ENCODE measurements at places on chromosomes 7 and 10.

- no peak for DNase-seq
Observed at GRCh38 chr7:18064242-18064838, 36.7 kb upstream of the PRPS1L1 start.

- peak; percentile 70 for DNase-seq
Observed at GRCh38 chr7:101169838-101170551, 4.6 kb upstream of the VGF start.

- DNase-seq: no peak
Observed at GRCh38 chr7:68748934-68749900, 849.1 kb upstream of the AUTS2 start.

GRCh38 chr10:92697663-92698511 lies 8.1 kb downstream of the HHEX start:
- no peak for DNase-seq

DNA sequence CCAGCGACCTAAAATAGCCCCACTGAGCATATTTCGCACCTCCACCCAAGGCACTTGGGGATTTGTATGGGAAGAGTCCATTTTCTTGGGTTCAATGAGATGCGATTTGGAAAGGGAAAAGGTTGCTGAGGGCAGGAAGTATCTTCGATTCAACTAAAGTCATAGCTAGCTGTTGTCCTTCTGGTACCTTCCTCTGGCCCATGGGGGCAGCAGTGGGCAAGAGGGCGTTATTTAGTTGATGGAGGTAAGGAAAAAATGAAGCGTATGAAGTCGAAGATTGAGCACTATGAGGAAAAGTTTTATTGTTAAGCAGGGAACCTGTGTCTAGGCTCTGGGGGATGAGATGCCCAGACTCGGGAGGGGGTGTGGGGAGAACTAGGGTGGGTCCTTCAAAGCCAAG lies 135.4 kb downstream of the EVX1 start:
- DNase-seq: no peak

DNA sequence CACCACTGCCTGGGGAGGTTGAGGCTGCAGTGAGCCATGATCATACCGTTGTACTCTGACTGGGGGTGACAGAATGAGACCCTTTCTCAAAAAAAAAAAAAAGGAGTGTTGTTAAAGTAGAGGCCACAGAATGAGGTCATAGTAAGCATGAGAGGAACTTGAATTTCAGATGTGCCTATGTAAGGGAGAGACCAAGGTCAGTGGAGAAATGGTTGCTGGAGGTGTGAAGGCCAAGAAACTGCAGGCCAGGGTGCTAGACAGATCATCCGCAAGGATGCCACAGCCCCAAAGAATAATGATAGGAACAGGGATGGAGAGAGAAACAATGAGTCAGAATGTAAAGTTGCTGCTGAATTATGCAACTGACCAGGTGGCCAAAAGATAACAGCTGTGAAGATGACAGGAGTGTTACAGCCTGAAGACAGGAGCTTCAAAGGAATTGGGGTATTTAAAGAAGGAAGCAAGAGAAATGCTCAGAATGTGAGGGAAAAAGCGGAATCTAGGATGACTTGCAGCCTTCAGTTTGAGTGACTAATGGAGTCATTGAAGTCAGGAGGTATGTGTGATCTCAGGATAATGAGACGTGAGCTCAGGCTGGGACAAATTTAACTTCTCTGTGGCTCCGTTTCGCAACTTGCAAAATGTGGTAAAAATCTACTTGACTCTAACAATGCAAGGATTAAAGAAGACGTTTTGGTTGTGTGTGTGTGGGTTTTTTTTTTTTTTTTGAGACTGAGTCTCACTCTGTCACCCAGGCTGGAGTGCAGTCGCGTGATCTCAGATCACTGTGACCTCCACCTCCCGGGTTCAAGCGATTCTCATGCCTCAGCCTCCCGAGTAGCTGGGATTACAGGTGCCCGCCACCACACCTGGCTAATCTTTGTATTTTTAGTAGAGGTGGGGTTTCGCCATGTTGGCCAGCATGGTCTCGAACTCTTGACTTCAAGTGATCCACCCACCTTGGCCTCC lies 22.2 kb downstream of the TYW1B start:
- DNase-seq: no peak

GRCh38 chr7:52799817-52800216 lies 235.6 kb upstream of the POM121L12 start:
- no peak for DNase-seq

DNA sequence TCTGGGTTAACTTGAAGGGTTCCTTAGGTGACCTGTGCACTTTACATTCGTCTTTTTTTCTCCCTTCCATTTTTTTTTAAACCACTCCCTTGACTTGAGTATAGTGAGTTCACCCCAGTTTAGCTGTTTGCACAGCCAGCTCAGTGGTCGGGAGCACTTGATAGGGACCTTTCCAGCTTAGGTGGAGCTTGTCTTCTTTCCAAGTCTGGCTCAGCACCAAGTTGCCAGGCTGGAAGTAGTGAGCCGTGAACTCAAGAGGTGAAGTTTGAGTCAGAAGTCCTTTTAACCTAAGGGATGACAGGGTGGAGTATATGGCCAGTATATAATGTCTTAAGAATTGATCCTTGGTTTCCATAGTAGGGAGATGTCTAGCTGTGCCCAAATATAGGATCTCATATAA lies 7.2 kb downstream of the DNAH11 start:
- DNase-seq: no peak
